ENCODE measurements at places on chromosomes 3 and 15.

DNA sequence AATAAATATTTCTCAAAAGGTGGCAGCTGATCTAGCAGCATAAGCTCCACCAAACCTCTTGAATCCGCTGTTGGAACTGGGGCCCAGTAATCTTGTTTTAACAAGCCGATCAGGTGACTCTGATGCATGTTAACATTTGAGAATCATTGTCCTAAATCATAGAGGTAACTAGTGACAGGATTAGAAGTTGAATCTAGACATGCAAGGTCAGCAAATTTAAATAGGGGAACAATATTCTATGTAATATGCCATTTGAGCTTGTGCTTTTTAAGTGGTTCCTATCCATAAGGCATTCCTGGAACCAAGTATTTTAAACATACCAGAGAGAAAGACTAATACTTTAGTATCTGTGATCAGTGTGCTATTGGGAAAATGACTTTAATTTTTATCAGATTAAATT lies 412.8 kb downstream of the PYDC2 start:
- no peak for DNase-seq

GRCh38 chr3:65963787-65964677 lies 74.7 kb downstream of the MAGI1 start:
- peak; percentile 66 for DNase-seq

- peak; percentile 27 for DNase-seq
These were observed 50.4 kb downstream of the IL12A start for GRCh38 chr3:160038862-160039562.

DNA sequence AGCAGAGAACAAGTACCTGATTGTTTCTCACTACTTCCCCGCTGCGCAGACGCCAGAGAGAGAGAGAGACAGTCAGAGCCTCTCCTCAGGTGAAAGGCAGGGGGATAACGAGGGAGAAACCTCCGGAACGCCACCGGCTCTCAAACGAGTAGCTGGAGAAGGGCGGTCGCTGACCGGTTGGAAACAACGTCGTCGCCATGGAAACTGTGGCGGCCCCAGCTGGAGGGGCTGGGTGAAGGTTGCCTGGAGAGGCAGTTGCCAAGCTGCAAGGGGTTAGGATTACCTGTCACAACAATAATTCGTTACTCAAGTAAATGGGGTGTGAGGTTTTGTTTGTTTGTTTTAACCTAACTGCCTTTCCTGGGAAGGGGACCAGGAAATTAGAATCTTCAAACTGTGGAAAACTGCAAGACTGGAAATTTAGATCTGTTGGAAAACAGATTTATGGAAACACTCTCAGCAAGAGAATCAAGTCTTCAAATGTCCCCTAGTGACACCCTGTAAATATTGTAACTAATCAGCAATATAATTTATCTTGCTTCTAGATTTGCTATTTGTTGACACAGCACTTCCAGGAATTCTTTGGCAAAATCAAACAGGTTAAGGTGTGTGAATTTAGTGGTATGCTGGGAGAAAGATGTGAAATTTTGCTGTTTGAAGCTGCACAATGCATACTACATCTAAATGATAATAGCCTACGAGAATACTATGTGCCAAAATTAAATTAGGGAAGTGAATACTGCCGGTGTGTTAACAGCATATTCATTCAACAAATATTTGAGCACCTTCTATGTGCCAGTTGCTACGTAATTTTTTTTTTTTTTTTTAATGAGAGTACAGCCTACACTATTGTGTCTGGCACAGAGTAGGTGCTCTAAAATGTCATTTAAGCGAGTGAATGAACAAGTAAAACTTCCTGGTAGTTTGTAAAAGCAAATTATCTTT lies at the start of gene DNAH12:
TSS of gene DNAH12 (minus strand) at position 164 of the 945 bp plus-strand sequence. CDS start 1,474 bp downstream, outside the sequence.
- DNase-seq: peak; percentile 36

DNA sequence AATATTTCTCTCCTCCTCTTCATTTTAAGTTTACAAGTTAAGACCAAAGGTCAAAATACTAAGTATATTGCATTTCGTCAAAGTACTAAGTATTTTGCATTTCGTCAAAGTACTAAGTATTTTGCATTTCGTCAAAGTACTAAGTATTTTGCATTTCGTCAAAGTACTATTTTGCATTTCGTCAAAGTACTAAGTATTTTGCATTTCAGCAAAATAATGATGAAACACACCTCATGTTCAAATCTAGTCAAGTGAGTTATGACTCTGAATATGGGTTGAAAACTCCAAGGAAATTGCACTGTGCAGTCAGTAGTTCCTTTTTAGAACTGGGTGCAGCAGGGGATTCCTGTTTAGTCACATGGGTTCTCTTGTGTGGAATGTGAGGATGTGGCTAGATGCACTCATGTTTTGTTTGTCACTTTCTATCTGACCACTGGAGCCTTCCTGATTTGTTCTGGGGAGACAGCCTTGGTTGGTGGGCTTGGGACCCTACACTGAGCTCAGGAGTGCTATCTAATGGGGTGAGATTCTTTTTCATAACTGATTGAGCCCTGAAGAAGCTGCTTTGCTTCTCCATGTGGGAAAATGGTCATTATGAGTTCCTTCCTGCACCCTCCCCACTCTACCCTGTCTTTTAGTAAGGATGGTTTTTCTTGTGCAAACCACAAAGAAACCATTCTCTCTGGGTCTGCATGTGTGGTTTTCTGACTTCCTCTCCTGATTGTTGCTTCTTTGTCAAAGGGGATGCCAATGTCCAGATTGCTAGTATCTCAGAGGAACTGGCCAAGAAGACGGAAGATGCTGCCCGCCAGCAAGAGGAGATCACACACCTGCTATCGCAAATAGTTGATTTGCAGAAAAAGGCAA lies 73.4 kb downstream of the CCK start:
- DNase-seq: no peak

GRCh38 chr3:16382845-16383244 lies 117.8 kb downstream of the OXNAD1 start:
- DNase-seq: no peak

DNA sequence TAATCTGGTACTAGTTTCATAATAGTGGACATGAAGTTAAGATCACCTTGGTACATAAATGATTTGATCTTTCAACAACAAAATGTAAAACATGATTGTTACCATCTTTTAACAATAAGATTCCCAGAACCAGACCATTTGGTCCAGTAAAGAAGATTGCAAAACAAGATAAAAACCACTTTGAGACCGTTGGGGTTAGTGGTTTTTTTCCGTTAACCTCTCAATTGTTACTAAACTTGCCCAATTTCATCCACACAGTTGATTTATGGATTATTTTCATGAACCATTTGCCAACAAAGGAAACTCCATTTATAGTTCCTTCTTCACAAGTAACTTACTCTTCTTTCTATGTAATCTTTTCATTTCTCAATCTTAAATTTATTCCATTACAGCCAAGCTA lies 53.8 kb downstream of the ATP8B4 start:
- no peak for DNase-seq

- DNase-seq: no peak
These were observed 27.0 kb downstream of the SUCNR1 start for GRCh38 chr3:151900460-151900859.

- DNase-seq: no peak
These were observed 143.0 kb downstream of the LPP start for GRCh38 chr3:188296761-188297612.

DNA sequence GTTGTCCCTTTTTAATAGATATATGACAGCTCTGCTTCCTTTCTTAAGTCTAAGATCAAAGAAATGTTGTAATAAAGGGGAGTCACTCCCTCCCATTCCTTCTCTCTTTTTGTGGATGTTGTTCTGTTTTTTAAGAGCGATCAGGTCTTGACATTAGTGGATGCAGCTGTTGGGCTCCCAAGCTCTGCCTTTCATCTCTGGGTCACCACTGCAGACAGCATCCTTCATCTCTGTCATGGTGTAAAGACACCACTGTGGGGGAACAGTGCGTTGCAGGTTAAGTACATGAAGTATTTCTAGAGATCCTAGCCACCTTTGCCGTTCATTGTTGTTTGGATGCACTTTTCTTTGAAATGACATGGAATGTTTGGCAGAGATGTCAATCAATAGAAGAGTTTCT lies 17.7 kb downstream of the FNDC3B start:
- no peak for DNase-seq

DNA sequence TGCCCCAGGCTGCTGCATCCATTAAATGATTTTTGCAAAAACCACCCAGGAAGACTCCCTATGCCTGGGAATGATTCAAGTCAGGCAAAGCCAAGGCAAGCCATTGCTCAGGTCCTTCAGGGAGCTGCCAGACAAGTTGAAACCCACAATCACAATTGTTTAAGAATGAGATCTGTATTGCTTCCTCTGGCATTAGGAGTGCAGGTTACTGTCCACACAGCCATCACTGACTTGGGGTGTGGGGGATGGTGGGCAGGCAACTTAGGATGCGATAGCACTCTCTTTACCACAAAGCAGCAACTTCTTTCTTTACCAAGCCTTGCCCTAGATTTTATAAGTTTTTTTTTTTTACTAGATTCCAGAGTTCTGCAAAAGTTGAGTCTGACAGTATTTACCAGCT lies 15.0 kb upstream of the IL20RB start:
- no peak for DNase-seq

GRCh38 chr3:56291953-56292352 lies 176.3 kb downstream of the ERC2 start:
- DNase-seq: no peak

DNA sequence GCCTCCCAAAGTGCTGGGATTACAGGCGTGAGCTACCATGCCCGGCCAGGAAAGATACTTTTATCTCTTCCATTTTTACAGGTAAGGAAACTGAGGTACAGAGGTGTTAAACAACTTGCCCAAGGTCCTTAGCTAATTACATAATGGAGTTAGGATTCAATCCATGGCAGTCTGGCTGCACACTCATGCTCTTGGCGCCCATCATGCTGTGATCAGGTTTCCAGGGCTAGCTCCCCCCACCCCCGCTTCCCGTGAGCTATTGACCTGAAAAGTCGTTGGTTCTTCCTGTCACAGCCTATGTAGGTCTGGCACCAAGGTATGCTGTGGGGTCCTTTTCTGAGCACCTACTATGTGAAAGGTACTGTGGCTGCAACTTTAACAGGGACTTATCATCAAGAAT lies 55.9 kb upstream of the LARS2 start:
- no peak for DNase-seq

GRCh38 chr15:92520914-92521623 lies 127.4 kb downstream of the ST8SIA2 start:
- no peak for DNase-seq

DNA sequence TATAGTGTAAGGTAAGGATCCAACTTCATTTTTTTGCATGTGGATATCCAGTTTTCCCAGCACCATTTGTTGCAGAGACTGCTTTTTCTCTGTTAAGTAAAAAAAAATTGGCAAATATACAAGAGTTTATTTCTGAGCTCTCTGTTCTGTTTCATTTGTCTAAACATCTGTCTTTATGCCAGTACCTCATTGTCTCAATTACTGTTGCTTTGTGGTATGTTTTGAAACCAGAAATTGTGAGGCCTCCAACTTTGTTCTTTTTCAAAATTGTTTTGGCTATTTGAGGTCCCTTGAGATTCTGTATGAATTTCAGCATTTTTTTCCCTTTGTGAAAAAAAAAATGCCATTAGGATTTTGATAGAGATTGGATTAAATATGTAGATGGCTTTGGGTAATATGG lies 150.5 kb downstream of the MINAR1 start:
- no peak for DNase-seq

GRCh38 chr15:74319596-74320351 lies 47.7 kb downstream of the CYP11A1 start:
- DNase-seq: no peak

GRCh38 chr15:80052597-80053304 lies 6.7 kb upstream of the ZFAND6 start:
- DNase-seq: no peak

DNA sequence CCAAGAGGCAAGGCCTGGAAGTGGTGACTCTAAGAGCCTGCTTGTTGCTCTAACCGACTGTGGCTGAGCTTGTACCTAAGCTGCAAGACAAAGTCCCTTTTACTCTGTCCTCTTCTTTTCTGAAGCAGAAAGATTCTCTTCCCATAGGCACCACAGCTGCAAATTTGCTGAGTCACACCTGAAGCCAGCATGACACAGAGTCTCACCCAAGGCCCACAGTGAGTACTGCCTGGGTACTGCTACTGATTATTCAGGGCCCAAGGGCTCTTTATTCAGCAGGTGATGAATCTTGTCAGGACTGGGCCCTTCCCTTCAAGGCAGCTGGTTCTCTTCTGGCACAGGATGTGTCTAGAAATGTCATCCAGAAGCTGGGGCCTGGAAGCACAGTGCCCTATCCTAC lies 18.9 kb upstream of the TIGIT start:
- no peak for DNase-seq

GRCh38 chr3:171901615-171902312 lies 58.6 kb downstream of the TMEM212 start:
- DNase-seq: no peak

GRCh38 chr3:94117729-94118128 lies 54.9 kb downstream of the NSUN3 start:
- DNase-seq: no peak

GRCh38 chr3:85081191-85081906 lies 122.6 kb downstream of the CADM2 start:
- no peak for DNase-seq

DNA sequence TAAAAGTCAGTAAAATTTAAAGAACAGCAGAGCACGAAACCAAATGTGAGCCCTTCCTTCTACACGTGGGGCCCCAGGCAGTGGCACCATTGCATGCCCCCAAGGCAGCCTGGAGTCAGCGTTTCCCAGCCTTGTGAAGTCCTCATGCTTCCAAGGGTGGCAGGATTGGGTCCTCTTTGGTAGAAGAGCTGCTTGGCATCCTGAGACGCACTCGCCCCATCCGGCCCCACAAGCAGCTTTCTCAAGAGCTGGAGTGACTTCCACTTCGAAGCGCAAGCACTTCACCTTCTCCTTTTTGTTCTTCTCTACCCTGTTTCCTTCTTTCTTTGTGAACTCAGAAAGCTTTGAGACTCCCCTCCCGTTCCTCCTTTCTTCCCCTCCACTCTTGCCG lies 34.7 kb downstream of the ZNF710 start:
- DNase-seq: no peak

GRCh38 chr15:73367624-73368300 lies 996 bp downstream of the HCN4 start:
- no peak for DNase-seq
